ENCODE measurements at places on chromosomes 3 and 15.

GRCh38 chr3:189232790-189233189 lies 61.0 kb downstream of the TPRG1 start:
- no peak for DNase-seq

GRCh38 chr15:98954411-98954810 lies 53.2 kb downstream of the PGPEP1L start:
- no peak for DNase-seq

- no peak for DNase-seq
Measured at GRCh38 chr15:91942720-91943394, 89.3 kb downstream of the SLCO3A1 start.

DNA sequence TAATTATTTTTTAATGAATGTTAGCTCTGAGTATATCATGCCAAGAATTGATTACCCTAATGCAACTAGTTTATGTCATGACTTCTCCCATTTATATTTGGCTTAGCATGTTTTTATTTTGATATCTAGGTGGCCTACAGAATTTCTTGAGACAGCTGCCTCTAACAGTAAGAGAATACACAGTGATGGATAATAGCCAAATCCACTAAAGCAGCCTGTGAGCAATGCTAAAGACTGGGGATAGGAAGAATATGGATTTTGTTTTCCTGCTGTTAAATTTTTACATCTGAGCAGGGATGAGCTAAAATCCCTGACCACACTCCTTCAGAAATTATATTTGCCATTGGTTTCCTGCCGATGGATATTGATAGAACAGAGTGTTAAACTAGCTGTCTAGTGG lies 149.3 kb upstream of the TGFBR2 start:
- DNase-seq = no peak

- DNase-seq = peak; percentile 51
Measured at GRCh38 chr3:132253262-132253878, 63.8 kb upstream of the ACP3 start.

- no peak for DNase-seq
Measured at GRCh38 chr3:132380920-132381319, 36.4 kb upstream of the DNAJC13 start.

GRCh38 chr3:78937475-78937874 lies 830.3 kb downstream of the ROBO1 start:
- DNase-seq = no peak

DNA sequence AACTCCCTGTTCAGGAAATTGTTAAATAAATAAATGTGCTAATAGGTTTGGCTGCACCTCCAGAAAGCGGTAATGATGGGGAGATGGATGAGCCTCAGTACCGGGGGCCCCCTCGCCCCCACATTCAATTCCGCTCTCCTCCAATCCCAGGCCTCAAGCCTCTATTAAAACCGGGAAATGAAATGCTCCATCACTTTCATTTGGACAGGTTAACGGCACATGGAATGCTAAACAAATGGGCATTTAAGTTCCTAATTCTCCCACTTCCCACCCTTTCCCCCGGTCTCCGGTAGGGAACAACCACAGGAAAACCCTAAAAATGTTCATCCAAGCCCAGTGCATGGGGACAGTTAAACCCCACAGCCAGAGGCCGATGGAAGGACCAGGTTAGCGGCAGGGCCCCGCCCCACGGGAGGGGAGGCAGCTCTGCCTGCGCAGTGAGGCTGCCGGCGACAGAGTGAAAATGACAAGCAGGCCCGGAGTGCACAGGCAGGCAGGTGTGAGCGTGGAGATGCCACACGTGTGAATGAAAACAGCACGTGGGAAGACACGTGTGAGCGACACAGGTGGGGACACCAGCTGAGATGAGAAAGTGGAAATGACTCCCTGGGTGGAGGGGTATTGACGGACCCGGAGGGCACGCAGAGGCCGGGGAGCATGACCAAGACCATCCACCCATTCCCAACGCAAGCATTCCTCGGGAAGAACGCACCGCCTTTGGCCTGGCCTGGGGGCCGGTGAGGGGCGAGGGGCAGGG lies 28.1 kb downstream of the RNU5B-1 start:
- no peak for DNase-seq

DNA sequence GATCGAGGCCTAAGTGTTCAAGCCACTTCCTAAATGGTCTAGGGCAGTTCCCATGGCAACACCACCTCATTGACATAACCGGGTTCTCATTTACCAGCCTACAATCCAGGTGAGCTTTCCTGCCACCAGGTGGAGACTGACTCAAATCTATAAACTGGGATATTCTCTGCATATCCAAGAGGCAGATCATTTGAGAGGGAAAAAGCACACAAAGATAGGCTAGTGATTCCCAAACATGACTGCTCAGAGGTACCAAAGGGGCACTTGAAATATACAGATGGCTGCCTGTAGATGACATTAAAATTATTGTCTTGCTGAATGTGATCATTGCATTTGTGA lies 141.3 kb upstream of the PROK2 start:
- DNase-seq = peak; percentile 57

GRCh38 chr15:72182673-72183072 lies 14.9 kb downstream of the GRAMD2A start:
- DNase-seq = no peak

DNA sequence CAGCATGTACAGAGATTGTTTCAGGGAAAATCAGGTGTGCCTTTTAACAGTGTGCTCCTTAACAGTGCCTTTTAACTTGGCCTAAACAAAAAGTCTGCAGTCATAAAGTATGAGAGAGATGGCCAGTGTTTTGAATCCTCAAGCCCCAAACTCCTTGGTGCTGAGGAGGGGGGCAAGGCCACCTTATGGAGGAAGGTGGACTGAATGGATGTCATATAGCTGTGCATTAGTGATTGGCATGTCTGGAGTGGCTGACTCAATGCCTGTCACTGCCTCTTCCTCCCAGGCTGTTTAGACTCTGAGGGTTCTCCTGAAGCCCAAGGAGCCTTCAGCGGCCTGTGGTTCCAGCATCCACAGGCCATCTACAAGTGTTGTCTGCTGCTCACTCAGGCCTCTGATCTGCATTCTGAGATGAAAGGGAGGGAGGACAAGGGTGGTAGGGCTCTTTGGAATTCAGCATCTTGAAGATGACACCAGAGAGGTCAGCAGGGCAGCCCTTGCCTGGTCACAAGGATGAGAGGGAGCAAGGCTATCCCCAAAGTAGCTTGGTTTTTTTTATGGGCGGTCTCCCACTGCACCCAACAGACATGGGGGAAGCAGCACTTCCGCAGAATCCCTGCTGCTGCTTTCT lies 1.5 kb downstream of the FOXL2NB start:
- no peak for DNase-seq

DNA sequence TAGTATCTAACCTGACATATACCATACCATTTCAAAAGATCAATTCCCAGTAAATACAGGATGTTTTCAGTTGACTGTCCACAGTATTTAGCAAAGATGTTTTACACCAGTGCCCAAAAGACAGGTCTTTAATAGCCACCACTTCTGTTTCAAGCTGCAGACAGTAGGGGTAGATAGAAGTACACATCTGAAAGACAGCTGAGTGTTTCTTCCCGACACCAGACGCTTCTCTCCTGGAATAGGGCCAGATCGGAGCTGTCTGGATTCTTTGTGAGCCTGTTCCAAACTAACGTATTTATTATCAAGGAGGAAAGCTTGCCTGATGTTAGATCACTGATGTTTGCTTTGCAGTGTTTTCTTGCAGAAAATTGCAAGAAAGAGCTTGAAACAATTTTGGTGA lies 136.1 kb upstream of the RBMS3 start:
- no peak for DNase-seq

GRCh38 chr15:101325263-101326025 lies 30.4 kb upstream of the SNRPA1 start:
- no peak for DNase-seq

- DNase-seq = no peak
Measured at GRCh38 chr3:156761713-156762451, 64.3 kb upstream of the LEKR1 start.

DNA sequence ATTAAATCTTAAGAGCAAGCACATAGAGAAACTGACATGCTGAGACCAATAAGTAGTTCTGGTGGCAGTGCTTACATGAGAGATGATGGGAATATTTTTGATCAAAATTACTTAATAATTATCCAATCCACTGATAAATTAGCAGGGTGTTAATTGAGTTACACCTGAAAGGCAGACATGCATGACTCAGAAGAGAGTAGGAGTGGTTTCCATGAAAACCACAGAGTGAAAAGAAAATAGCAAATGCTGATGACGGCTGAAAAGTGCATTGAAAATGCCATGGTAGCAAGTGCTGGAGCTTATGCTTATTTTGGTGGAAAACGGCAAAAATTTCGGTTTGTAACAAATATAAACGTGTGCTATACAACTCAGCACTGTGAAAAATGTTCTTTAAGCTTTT lies 267.8 kb upstream of the LRRN1 start:
- no peak for DNase-seq

DNA sequence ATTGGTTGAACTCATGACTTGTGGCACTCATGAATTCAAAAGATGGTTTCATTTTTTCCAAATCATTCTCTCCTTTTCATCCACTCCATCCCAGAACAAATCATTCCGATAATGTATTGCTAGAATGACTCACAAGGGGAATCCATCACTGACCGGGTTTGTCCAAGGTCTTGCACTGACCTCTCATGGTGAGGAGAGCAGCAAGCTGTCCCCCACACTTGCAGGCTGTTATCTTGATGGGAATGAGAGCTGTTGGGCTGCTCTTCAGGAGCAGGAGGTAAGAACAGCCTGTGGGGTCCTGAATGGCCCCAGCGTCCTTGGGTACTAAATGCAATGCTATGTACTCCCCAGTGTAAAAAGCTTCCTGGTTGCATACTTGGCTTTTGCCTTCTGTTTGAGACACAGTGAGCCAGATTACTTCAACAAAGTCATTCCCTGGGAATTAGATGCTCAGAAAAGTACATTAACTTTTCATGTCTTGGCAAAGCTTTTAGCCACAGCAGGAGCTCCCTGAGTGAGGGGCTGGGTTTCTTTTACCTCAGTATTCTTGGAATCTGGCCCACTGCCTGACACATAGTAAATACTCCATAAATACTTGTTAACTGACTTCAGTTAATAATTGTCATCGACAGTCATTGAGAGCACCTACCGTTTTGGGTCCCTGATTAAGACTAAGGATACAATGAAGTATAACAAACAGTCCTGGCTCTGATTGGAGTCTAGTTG lies 24.1 kb downstream of the CCNL1 start:
- no peak for DNase-seq

- no peak for DNase-seq
Measured at GRCh38 chr15:27464941-27465612, 494.1 kb downstream of the GABRG3 start.

GRCh38 chr3:46508850-46509591 lies 11.2 kb downstream of the RTP3 start:
- no peak for DNase-seq

DNA sequence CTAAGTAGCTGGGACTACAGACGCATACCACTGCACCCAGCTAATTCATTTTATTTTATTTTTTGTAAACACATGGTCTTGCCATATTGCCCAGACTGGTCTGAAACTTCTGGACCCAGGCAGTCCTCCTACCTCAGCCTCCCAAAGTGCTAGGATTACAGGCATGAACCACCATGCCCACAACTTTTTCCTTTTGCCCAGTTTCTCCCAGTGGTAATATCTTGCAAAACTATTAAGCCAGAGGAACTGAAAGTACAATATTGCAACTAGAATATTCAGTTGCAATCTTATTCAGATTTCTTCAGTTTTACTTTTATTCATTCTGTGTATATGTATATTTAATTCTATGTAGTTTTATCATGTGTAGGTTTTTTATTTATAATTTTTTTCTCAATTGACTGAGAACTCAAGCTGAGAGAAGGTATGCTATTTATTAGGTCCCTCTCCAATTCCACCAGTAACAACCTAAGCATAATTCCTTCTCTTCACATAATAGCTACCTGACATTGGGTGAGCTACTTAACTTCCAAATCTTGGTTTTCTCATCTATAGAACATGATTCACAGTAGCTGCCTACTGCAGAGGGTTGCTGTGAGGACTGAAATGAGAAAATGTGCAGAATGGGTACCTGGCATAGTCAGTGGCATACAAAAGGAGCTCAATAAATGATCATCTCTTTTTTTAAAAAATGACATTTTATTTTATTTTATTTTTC lies 30.8 kb downstream of the KLHL18 start:
- no peak for DNase-seq

DNA sequence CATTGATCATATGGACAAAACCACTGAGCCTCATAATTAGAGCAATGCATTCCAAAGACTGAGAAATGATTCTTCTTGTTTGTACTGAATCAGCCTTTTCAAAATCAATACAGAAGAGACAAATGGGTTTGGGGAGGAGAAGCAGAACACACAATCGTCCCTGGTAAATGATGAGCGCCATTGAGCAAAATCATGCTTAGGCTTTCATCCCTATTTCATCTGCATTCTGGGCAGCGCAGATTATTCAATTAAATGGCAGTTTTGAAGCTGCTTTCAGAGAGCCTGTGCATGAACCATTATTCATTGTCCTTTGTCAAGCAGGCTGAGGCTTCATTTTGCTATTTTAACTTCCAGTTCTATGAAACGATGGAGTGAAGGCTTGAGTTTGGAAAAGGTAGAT lies 371.9 kb downstream of the CACNA2D3 start:
- DNase-seq = no peak

DNA sequence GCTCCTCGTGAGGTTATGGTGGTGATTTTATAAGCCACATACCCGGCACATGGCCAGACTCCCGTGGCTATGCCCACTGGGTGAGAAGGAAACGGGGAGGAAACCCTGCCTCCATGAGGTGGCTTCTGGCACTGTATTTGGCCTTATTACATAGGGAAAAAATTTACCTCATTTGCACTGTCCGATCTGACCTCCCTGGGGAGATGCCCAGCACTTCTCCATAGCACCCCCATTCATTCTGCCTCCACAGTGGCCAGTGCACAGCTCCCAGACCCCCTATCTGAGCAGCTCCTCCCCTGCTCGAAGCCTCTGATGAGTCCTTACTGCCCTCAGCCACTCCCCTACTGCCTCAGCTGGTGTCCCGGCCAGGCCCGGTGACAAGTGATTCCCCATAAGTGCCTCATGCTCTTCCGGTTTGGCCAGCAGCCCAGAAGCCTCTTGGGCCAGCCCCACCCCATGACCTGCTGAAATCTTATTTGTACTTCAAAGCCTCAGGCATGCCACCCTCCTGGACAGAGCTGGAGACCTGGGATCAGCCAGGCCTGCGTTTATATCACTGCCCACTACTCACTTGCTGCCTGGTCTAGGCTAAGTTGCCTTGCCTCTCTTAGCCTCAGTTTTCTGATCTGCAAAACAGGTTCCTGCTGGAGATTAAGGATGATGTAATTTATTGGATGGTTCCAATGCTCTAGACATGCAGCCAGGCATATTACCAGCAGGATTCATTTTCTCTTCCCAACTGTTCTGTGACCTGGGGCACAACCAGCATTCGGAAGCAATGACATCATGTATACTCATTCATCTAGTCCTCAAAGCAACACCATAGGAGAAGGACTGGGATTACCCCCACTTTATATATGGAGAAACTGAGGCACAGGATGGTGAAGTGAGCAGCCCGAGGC lies 30.6 kb upstream of the SLC6A6 start:
- DNase-seq = peak; percentile 51

DNA sequence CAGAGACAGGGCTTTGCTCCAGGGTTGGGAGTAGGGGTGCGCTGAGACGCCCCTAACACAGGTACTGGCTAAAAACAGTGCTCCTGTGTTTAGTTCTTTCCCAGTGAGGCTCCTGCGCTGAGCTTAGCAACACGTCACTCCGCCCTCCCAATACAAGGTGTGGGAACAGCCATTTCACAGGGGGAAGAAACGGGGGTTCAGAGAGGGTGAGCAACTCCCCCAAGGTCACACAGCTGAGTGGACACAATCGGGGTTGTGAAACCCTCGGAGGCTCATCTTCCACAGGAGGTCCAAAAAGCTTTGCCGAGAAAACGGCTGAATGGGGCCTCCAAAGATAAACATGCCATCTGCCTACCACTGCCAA lies 628 bp downstream of the PRRT3 start:
- DNase-seq = peak; percentile 56

Data from GM20000 (cell line).